Inflammatory macrophage (primary cell): ENCODE measurements at places on chromosomes 5 and 9.

DNA sequence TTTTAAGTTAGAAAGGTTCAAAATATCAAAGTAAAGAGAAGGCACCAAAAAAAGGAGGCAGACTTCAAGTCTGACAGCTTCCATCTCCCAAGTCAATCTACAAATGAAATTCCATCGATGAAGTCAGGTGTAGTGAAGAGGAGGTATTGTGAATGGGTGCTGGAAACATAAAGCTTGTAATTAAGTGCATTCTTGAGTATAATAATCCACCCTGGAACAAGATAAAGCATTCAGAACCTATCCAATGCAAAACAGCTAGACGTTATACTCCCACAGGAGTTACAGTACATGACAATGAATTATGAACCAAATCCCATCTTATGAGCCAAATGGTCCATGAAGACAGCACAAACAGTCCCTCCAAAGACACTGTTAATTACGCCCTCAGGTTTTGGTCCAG lies 22.3 kb downstream of the BNC2 start:
- DNase-seq = no peak

DNA sequence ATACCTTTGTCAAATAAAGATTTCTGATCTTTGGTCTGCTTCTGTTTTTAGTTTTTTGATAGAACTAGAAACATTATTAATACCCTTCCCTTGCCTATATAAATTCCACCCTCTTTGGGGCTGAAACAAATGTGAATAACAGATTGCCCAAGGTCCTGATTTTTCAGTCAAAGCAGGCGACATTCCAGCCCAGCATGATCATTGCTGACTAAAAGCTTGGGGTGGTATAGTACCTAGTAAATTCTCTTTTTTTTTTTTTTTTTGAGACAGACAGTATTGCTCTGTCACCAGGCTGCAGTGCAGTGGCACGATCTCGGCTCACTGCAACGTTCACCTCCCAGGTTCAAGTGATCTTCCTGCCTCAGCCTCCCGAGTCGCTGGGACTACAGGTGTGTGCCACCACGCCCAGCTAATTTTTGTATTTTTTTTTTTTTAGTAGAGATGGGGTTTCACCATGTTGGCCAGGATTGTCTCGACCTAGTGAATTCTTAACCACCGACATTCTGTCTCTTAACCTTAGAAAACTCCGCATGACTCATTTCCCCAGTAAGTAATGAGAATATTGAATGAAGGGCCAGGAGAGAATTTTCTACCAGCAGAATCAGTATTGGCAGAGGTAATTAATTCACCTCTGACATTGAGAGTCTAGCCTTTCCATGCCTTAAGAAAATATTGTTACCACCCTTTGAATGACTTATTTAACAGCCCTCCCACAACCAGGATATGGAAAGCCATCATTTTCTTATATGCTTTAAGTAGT lies 226.4 kb downstream of the GNA14 start:
- DNase-seq = no peak

- DNase-seq = no peak
Measured at GRCh38 chr5:157713830-157714595, 17.2 kb upstream of the THG1L start.

- DNase-seq = no peak
Measured at GRCh38 chr5:126274076-126274762, 149.0 kb upstream of the GRAMD2B start.

DNA sequence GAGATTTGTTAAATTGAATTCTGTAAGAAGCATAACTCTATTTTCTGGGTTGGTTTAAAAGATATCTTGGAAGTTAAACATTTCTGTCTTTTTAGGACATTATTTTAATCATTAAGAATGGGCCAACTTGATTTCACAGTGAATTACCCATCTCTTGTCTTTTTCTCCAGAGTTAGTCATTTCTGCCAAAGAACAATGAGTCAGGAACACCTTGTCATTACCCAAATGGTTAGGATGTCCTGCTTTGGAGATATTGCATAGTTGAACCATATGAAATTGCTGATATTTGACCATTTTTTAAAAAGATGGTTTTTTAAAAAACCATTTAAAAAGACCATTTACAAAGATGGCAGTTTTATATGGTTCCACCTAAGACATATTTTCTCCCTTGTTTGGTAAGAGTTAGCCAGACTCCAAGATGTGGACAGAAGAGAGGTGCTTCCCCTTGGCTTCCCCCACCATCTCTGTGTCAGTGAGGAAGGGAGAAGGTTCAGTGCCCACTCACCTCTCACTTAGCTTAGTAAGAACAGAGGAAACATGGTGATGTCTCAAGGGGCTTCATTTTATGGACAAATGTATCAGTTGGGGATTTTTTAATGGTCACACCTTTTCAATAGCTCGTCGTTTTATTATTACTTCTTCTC lies 103.0 kb downstream of the PCSK1 start:
- DNase-seq = no peak

DNA sequence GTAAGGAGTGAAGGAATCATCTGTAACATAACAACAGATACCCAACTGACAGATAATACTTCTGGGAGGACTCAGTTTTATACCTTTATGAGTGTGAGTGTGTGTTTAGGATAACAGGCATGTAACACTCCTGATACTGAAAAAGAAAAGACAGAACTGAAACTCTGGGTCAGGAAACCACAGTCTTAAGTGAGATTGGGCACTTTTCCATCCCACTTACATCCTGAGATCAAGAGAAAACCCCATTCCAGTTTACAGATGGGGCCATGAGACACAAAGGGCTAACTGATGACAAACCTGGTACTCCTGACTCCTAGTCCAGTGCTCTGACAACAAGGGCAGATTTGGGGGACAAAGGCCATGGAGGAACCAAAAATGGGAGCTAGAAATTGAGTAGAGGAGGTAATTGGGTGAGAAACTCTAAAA lies 18.0 kb downstream of the IL5 start:
- DNase-seq = no peak

DNA sequence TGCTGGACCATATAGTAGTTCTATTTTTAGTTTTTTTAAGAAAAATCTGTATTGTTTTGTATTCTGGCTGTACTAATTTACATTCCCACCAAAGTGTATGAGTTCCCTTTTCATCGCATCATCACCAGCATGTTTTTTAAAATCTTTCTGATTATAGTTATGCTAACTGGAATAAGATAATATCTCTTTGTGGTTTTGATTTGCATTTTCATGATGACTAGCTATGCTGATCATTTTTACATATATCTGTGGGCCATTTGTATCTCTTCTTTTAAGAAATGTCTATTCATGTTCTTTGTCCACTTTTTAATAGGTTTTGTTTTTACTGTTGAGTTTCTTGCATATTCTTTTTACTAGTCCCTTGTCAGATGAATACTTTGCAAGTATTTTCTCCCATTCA lies 238.0 kb downstream of the FBXO4 start:
- DNase-seq = no peak

GRCh38 chr9:137920753-137921152 lies 43.2 kb downstream of the CACNA1B start:
- no peak for DNase-seq

GRCh38 chr9:34884747-34885189 lies 73.3 kb upstream of the PHF24 start:
- DNase-seq = no peak

DNA sequence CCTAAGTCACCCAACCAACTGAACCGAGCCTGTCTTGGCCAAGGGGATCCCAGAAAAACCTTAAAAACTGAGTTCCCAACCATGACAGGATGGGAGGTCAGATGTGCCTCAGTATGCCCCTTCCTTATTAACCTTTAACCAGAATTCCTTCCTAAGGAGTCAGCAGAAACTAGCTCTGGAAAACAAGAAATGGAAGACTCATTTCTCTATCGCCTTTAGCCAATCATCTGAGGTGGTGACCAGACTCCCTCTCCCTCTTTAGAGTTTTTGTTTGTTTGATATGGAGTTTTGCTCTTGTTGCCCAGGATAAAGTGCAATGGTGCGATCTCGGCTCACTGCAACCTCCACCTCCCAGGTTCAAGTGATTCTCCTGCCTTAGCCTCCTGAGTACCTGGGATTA lies 37.5 kb downstream of the SLC28A3 start:
- DNase-seq = no peak
